ENCODE measurements at places on chromosomes 2 and 18.

DNA sequence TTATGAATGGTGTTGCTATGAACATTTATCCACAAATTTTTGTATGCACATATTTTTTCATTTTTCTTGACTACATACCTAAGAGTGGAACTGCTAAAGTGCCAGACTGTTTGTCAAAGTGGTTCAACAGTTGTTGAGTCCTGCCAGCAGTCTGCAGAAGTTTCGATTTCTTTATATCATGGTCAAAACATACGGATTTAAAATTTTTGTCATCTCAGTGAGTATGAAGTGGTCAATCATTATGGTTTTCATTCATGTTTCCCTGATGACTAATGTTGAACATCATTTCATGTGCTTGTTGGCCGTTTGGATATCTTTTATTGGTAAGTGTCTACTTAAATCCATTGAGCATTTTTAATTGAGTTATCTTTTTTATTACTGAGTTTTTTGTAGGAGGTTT lies 39.2 kb downstream of the CCDC138 start:
- DNase-seq: no peak

- DNase-seq: no peak
Observed at GRCh38 chr2:172308253-172308935, 119.0 kb upstream of the ITGA6 start.

- no peak for DNase-seq
Observed at GRCh38 chr2:99032786-99033185, 96.8 kb upstream of the CRACDL start.

DNA sequence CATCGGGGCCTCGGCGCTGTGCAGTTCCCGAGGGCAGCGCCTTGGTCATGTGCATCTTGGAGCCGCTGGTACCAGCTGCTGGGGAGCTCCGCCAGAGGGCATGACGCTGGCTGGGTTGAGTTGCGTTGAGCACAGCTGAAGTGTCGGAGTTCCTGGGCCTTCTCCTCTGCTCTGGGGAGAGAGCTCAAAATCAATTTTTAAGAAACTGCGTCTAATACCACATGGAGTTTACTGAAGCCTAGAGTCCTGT lies 48.7 kb downstream of the GREB1 start:
- DNase-seq: no peak

DNA sequence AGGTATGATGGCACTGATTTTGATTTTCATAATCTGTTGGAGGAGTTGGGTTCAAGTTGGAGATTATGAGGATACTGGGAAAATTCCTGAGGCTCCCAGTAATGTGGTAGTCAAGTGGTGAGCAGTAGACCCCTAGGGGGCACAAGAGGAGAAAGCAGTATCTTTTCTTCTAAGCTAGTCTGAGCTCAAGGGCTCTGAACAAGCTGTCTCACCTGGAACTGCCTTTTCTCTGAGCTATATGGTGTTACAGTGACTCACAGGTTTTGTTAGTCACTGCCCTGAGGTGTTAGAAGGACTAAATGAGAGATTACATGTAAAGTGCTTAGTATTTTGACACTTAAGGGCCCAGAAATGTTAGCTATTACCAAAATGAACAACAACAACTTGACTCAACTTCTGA lies 42.2 kb downstream of the CD302 start:
- no peak for DNase-seq

DNA sequence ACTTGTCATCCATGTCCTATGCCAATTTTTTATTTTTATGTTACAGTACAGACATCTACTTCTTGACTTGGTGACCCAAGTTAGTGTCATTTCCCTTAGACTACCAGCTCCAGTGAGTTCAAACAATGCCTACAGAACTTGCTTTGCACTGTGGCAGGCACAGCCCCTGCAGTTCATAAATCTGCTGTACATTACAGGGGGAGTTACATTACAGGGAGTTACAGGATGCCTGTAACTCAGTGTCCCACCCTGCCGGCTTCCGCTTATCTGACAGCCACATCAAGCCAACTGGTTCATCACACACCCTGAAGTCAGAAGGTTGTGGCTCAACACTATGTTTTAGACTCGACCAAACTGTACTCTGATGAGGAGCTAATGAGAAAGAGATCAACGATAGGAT lies 7.8 kb upstream of the NPAS2 start:
- no peak for DNase-seq

GRCh38 chr18:57430079-57431001 lies 4.8 kb upstream of the ONECUT2 start:
- no peak for DNase-seq

DNA sequence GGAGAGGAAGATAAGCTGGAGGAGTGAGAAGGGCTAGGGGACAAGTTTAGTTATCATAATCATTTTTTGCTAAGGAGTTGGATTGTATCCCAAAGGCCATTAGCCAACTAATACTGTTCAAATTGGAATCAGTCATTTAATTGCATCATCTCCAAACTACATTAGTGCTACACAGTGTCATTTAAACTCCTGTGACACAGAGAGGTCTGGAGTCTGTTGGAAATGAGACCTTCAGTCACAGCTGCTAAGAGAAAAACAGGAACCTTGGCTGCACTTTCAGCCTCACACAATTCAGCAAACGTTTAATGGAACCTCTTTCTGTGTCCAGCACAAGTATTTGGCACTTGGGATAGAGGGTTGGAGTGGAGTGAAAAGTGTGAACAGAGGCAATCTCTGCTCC lies 175.5 kb upstream of the MGAT5 start:
- DNase-seq: no peak

GRCh38 chr2:241379481-241380480 lies 23.7 kb downstream of the FARP2 start:
- no peak for DNase-seq

- DNase-seq: no peak
Observed at GRCh38 chr18:26978812-26979341, 113.4 kb upstream of the AQP4 start.

- DNase-seq: no peak
Observed at GRCh38 chr2:172296267-172297046, 130.9 kb upstream of the ITGA6 start.

DNA sequence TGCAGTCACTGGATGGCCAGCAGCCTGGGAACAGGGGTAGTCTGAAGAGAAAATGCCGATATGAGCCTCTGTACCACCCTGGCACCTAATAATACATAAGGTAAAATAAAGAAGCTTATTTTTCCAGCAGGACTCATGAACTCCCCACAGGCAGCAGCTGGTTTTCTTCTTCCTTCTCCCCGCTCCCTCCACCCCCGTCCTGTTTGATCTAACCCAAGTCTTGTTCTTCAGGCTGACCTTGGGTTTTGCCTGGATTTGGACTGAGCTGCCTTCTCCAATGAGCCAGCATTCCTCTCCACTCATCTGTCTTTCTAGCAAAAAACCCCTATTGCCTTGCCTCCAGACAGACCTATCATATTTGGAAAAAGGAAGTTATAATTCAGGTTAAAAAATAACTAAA lies 111.8 kb downstream of the CELF4 start:
- DNase-seq: no peak

DNA sequence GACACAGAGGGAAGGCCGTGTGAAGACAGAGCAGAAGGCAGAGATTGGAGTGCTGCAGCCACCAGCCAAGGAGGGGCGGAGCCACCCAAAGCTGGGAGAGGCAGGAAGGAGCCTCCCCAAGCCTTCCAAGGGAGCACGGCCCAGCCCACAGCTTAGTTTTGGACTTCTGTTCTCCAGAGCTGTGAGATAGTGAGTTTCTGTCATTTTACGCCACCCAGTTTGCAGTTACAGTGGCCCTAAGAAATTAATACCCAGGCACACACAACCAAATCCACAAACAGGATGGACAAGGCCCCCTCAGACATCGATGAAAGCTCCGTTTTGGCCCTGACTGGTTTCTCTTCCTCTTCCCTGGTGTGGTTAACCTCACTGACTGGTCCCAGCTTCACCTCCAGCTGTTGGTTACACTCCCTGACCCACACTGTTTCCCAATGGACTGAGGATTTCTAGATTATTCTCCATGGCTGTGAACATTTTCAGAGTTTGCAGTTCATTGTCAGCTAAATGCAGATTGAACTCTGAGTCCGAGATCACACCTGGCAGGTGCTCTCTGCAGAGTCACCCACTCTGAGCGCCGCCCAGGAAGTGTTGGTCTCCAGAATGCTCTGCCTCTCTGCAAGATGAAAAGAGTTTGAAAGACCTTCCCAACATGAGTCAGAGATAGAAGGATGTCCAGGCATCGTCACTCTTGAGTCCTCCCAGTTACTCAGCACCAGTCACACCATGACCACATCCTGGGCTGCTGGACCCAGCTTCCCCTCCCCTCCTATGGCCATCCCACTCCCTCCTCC lies 100.2 kb downstream of the TWIST2 start:
- DNase-seq: no peak

DNA sequence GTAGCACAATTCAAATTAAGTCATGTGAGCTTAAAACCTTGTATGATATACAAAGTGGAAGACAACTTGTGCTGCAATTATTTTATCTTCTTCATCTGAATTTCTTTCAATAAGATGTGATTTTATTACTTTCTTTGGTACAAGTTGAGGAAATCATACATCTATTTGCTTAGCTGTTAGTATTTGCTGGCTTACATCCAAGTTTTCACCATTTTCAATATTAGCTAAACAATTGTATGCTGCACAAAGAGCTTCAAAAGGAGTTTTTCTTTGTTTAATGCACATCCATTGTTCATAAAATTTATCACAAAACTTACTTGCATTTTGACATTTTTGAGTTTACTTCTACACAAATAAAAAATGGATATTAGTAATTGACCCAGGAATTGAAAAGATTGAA lies 40.9 kb downstream of the SCN9A start:
- DNase-seq: no peak

DNA sequence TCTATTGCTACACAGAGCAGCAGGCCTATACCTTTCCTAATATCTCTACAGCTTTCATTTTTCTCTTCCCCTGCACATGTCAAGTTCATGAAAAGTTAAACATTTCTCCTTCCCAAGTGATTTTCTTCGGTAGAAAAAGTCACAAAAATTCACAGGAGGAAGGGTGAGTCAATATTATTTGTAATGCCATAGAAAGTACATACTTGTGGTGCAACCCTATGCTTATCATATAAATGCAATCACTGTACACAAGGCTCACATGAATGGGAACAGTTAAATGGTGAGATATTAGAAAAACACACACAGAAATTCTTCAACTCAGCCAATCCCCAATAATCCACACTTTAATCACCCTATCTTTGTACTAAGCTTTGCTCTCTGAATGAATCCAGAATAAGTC lies 651.6 kb downstream of the LRRTM4 start:
- DNase-seq: no peak

DNA sequence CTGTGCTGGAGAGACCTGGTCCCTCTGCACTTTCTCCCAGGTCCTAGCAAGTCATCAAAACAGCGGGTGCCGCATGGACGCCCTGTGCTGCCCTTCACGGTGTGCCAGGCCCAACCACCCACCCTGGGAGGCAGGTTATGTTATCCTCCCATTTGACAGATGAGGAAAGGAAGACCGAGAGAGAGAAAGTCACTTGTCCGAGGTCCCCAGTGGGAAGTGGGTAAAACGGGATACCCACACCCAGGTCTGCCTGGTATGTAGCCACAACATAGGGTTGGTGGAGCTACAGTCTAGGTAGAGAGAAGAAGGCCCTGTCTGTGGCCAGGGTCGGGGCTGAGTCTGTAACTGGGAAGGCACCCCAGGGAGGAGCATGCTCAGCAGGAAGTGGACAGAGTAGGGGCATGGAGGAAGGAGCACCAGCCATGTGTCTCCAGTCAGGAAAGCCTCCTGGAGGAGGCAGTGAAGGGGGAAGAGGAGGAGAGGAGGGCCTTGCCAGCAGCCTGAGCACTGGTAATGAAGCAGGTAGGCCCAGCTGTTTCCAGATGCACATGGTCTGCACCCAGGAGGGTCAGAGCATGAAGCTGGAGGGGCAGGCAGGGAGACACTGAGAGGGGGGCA lies 98.4 kb downstream of the ZFP36L2 start:
- no peak for DNase-seq

- DNase-seq: no peak
Observed at GRCh38 chr18:2880473-2880872, 33.7 kb downstream of the EMILIN2 start.

DNA sequence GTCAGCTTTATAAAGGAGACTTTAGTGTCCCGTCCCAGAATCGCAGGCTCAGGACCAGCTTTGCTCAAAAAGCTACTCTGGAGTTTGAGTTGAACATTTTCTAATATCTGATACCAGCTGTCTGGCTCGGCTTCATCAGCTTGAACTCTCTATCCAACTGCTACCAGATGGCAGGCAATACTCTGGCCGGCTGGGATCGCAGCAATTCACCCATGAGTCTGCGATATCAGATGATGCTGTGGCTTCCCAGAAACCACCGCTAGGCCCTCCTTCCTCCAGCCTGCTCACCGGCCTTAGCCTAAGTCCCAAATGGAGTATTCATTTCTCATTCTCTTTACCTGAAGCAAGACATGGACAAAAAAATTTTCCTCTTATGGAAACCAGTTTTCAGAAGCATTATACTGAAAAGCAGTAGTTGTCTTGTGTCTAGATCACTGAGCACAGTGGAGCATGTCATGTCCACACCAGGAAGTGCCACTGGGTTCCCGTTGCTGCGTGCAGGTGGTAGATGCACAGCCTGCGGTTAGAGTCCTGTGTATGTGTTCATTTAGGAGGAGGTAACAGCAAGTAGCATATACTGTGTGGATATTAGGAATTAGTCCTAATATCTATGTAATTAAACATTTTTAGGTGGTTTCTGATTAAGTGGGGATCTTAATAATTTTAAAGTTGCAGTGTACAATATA lies 162.0 kb upstream of the SOX11 start:
- DNase-seq: no peak

- no peak for DNase-seq
Observed at GRCh38 chr2:164745012-164745797, 96.4 kb downstream of the COBLL1 start.

- DNase-seq: no peak
Observed at GRCh38 chr18:37864122-37864521, 298.5 kb upstream of the CELF4 start.

- no peak for DNase-seq
Observed at GRCh38 chr2:160790738-160791137, 297.1 kb upstream of the RBMS1 start.

DNA sequence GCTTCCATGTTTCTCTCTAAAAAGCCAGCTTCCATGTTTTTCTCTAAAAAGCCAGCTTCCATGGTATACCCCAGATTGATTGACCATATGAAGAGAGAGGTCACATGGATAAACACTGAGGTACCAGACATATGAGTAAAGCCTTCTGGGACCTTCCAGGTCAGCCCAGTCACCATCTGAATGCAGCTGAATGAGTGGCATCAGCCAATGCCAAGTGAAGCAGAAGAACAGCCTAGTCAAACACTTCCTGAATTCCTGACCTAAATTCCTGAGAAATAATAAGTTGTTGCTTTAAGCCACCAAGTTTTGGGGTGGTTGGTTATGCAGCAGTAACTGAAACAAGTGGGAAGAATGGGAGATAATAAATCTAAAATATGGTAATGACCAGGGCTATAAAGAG lies 5.7 kb upstream of the ALS2 start:
- DNase-seq: no peak

DNA sequence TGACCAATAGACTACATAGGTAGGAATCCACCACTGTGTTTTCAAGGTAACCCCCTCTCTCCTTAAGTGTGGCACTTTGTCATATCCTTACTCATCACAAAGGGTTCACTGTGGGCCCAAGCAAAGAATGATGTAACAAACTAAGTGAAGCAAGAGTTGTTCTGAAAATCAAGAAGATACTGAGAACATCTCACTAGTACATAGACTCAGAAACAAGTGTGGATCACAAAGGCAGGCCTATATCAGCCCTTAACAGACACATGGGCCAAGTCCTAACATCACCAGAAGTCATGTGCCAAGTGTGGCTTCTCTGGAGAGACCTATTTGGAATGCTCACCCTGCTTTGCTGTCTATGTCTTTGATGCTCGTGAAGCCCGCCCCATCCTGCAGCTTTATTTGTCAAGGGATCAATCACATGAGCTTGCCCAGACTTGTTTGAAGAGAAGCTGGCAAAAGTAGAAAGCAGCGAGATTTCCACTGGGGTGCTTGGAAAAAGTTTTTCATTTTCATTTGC lies 131.2 kb upstream of the TTC39C start:
- DNase-seq: no peak
